Sigmoid colon (tissue), 7 donors: ENCODE measurements at places on chromosomes 16 and 17. TPM values are rescaled to one million over a fixed set of nuclear protein-coding genes. Genes with fewer than 3 reads are reported as not detected.

DNA sequence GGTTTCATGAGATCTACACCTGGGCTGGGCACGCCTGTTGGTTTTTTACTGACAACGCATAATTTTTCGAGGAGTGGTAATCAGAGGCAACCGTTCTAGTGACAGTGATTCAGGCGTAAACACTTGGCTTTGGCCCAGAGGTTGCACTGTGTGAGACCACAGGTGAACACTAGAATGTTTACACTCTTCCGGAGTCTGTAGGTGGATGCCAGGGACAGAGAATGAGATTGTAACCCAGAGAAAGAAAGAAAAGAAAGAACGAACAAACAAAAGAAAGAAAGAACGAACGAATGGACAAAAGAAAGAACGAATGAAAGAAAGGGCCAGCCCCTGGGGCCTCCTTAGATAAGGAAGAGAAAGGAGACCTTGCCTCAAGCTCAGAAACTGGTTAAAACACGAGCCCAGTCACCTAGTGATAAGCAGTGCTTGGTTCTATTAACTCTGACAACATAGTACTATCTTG, 113.2 kb downstream of the PRKCB start:
- no peak for DNase-seq

GRCh38 chr17:55601874-55602364, 90.7 kb upstream of the SMIM36 start:
- DNase-seq, result no peak

- DNase-seq, result no peak
Measured at GRCh38 chr17:30278032-30278431, 13.7 kb downstream of the BLMH start.

Gene AOC3
- 134 TPM for total RNA-seq

DNA sequence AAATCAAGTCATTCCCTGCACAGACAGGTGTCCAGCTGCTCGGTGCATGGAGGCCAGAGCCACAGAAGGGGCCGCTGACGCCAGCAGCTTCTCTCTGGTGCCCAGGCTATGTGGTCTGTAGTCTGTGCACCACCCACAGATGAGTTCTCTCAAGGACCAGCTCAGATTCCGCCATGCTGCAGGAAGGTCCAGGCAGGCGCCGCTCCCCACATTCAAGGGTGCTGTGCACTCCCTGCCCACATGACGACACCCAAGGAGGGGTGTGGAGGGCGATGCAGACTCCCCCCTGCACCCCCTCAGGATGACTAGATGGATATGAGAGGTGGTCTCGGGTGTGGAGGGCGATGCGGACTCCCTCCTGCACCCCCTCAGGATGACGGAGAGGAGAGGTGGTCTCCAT, 119.0 kb downstream of the ANKRD11 start:
- DNase-seq, result no peak

- DNase-seq, result no peak
Measured at GRCh38 chr17:28910534-28910933, 7.7 kb upstream of the DHRS13 start.

DNA sequence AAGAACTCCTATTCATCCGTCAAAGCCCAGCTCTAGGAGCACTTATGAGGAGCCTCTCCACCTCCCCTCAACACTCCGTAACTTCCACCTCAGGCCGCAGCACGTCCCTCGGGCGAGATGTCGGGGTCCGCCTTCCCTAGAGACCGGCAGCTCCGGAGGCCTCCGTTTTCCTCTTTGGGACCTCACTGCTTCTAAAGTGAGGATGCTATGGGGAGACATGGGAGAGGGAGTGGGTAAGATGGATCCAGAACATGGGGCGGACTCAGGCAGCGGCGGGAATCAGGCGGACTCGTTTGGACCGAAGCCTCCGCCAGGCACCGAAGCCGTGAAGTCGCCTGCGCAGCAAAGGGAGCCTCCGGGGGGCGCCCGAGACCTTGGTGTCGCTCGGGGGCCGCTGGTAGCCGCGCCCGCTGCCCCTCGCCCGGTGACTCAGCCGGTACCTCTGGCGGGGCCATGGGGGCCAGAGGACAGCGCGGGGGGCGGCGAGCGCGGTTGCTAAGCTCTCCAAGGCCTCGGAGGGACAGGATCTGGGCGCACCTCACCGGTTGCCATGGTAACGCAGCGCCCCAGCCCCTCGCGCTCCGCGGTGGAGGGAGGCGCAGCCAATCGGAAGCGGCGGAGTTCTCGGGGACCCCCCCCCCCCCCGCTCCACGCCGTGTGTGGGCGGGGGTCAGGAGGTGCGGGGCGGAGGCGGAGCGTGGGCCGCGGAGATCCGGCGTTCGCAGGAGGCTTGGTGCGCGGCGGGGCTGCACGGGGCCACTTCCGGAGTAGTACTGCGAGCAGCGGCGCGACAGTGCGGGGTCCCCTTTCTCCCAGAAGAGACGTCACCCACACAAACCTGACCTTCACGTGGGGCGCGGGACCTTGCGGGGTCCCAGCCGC, 1.3 kb upstream of the HIC1 start:
- peak; percentile 93 for DNase-seq

Gene OXLD1
- total RNA-seq, result 36.2 TPM

Gene SLC16A11
- 0.36 TPM for total RNA-seq

DNA sequence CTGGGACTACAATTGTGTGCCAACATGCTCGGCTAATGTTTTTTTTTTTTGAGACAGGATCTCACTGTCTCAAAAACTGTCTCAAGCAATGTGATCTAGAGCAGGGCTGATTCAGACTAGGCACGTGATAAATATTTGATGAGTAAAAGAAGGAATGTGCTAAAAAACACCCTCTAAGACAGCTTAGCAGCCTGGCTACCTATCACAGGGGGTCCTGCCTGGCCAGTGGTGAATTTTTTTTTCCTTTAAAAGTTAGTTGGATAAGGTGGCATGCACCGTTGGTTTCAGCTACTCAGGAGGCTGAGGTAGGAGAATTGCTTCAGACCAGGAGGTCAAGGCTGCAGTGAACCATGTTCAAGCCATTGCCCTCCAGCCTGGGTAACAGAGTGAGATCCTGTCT, 14.8 kb upstream of the GPATCH8 start:
- no peak for DNase-seq

DNA sequence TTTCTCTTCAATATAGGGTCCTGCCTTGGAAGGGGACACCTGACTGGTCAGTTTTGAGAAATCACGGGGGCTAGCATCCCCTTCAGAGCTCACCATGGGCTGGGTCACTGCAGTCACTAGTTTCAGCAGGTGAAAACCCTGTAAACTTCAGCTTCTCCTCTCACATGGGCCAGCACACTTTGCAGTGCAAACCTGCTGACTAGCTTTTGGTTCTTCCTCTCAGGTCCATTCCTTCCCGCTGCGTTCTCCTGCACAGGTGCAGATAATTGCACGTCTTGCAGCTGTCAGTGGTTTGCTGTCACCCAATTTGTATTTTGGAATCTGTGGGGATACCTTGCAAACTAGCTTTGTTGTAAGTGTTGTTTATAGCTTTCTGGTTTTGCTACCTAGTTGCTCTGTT, 95.1 kb downstream of the LYRM1 start:
- no peak for DNase-seq

DNA sequence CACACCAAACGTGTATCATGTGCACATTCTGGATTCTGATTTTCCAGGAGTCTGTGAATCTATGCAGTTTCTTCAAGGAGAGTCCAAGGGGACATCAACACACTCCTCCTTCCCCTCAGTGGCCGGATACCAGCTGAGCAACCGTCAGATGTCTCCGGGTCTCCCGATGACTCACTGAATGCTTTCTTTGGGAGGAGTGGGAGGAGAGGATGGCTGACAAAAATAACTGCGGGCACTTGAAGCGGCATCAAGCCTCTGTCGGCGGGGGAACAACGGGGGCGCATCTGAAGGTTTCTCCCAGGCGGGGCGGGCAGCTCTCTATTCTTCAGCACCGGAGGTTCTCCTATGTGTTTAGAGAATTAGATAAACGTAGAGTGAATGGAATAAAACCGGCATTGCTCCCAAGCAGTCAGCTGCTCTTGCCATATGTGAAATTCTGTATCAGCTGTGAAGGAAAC, 24.6 kb upstream of the LRRC75A start:
- no peak for DNase-seq
